ENCODE measurements at places on chromosomes 1 and 21.

- DNase-seq, result no peak
Measured at GRCh38 chr1:36696261-36696940, 213.7 kb upstream of the CSF3R start.

- no peak for DNase-seq
Measured at GRCh38 chr21:42347601-42348327, 3.0 kb downstream of the TFF2 start.

GRCh38 chr1:28193701-28194161, 17.2 kb upstream of the PTAFR start:
- no peak for DNase-seq

GRCh38 chr1:81699234-81699633, 101.5 kb upstream of the ADGRL2 start:
- peak; percentile 63 for DNase-seq

- DNase-seq, result no peak
Measured at GRCh38 chr1:6588128-6588892, 8.5 kb downstream of the ZBTB48 start.

- no peak for DNase-seq
Measured at GRCh38 chr1:112231331-112231730, 164.7 kb upstream of the CTTNBP2NL start.

GRCh38 chr1:162908236-162908635, 47.3 kb upstream of the CCDC190 start:
- no peak for DNase-seq

DNA sequence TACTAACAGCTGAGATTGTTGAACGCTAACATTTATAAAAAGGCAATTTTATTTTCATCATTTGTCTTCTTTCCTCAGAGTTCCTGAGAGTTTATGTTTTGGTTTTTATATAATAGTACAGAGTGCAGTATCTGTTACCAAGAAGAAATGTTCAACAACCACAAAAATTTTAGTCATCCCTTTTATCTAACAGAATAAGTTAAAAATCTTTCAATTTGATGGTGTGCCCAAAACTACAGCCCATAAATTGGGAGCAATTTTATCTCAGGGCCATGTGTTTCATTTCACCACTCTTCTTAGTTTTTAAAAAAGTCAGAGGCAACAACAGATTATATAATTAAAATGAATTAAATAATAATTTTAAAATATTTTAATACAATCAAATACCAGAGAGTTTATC, 37.1 kb downstream of the NEXN start:
- peak; percentile 46 for DNase-seq

DNA sequence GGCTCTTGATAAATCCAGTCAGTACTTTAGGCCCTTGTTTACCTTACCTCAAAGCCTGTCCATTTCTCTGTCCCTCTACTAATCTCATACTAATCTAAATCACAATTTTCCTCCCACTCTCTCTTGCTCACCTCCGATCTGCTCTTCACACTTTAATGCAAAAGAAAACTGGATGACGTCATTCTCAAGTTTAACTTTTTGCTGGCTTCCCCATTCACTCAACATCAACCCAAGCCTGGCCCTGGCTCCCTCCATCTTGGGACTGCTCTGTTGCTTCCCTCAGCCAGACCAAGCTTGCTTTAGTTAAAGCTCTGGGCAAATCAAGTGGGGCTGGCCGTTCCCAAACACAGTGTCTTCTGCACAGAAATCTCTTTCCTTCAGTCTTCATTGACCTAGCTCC, 29.7 kb downstream of the COA6 start:
- no peak for DNase-seq

GRCh38 chr21:28485301-28486022, 507.2 kb downstream of the LTN1 start:
- DNase-seq, result peak; percentile 60

DNA sequence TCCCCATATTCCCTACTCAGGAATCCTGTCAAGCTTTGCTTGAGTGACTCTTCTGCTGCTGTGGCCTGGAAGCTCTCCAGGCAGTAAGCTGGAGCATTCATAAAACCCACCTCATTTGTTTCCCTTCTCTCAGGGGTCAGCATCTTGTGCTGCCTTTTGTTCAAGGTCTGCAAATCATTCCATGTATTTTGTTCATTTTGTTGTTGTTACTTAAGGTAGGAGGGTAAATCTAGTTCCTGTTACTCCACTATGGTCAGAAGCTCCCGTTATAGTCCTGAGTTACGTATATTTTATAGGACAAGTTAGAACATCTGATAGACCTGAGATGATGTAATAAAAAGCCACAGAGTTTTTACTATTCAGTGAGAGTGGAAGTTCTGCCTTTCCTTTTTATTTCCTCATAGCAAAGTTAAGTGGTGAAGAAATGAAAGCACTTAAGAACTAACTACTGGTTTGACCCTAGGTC, 9.9 kb downstream of the SYNJ1 start:
- DNase-seq, result peak; percentile 40

DNA sequence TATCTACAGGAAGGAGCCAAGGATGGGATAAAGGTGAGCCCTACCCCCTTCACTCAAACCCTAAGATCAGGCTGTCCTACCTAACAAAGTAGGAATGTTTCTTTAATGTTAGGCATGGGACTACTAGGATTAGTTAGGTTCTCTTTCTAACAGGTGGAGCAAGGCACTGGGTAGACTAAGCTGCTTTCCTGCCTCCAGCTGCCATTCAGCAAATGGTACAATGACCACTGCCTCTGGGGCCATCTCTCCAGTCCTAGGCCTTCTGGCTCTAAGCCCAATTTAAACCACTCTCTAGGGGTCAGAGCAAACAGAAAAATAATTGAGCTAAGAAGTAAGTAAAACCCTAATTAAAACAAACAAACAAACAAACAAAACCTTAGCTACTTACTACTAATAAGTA, 15.7 kb upstream of the IPO9 start:
- DNase-seq, result no peak

DNA sequence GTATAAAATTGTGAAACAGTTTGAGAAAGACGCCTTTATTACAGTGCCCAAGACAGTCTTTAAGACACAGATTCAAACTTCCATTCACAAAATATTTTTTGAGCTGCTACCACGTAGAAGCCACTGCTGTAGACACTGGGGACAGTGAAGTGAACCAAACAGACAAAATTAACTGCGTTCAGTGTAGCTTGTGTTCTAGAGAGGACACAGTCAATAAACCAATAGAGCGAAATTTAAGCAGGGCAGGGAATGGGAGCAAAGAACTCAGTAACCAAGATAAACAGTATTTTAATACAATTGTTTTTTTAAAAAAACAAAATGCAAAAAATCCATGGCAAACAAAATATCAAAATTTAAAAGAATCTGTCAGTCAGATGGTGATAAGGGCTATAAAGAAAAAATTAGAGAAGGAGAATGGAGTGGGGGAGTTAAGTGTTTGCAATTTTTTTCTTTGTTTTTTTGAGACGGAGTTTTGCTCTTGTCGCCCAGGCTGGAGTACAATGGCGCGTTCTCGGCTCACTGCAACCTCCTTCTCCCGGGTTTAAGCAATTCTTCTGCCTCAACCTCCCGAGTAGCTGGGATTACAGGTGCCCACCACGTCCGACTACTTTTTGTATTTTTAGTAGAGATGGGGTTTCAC, 719 bp upstream of the PARS2 start:
- no peak for DNase-seq

DNA sequence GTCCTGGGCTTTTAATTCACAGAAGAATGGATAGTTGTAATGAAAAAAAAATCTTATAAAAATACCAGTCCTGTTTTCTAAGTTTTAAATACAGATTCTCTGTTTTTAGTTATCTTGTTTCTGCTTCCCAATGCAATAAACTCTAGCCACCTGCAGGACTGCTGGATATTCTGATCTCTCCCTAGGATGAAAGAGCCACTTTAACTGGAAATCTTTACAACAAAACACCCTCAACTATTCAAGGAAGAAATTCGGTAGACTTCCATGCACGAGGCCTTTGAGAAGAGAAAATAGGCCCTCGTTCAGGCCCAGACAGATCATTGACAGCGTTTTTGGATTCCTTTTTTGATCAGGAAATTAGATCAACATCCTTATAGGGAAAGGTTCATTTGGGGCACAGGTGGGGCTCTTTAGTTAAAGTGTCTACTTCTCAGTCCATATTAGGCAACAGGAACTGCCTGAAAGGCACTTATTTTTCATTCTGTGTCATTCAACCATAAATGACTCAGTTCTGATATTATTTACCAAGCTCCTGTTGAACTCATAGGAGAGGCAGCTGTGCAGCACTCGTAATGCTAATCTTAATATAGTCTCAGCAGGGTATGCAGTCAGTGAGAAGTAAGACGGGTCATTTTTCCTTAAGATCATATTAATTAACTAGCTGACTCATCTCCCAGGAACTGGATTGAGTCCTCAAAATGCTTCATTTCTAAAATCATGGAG, 71.1 kb upstream of the ERRFI1 start:
- peak; percentile 92 for DNase-seq

DNA sequence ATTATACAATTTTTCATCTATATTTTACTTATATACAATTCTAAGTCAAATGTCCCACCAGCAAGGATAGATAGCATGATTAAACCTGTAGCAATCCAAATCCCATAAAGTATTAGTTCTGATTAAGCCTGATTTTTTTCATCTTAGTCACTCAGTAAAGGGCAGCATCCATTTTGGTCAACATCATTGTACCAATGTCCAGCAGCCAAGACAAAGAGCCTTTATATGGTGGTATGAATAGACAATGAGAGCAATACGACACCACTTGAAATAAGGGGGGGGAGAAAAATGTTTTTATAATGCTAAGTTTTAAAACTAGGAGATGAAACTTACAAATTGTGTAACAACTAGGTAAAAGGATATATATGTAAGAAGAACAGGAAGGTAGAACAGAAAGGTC, 7.4 kb downstream of the ZNF644 start:
- no peak for DNase-seq

DNA sequence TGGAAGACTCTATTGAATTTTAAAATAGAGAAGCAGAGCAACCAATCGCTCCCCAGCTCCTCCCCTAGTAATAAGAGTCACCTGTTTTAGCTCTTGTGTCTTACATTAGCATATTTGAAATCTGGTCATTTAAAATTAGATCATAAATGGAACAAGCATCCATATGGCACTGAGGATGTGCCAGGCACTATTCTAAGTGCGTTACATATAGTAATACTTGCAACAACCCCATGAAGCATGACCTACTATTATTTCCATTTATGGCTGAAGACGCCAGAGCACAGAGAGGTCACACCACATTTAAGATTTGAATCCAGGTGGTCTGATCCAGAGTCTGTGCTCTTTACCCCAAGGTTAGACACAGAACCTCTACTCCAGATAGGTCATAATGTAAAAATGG, 82.0 kb upstream of the HIVEP3 start:
- no peak for DNase-seq

- DNase-seq, result no peak
Measured at GRCh38 chr1:86239894-86240293, 83.3 kb upstream of the COL24A1 start.

DNA sequence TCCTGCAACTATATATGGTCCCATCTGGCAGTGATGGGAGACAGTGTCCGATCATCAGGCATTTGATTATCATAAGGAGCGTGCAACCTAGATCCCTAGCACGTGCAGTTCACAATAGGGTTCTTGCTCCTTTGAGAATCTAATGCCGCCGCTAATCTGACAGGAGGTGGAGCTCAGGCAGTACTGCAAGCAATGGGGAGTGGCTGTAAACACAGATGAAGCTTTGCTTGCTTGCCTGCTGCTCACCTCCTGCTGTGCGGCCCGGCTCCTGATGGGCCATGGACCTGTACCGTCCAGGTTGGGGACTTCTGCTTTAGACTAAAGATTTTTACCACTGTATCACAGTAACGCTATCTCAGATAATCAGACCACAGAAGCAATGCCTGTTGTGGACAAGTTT, 63.8 kb downstream of the TGFB2 start:
- DNase-seq, result no peak

GRCh38 chr1:191910245-191910644, 248.0 kb upstream of the RGS18 start:
- DNase-seq, result no peak

- DNase-seq, result no peak
Measured at GRCh38 chr1:202193614-202194327, at the start of gene LGR6. Gene LGR6 (plus strand): TSS chr1:202193799. CDS start chr1:202193990, 191 bp downstream.

GRCh38 chr1:174413632-174414031, 34.1 kb upstream of the GPR52 start:
- DNase-seq, result no peak

GRCh38 chr1:215971793-215972441, 404.8 kb downstream of the KCTD3 start:
- DNase-seq, result no peak

DNA sequence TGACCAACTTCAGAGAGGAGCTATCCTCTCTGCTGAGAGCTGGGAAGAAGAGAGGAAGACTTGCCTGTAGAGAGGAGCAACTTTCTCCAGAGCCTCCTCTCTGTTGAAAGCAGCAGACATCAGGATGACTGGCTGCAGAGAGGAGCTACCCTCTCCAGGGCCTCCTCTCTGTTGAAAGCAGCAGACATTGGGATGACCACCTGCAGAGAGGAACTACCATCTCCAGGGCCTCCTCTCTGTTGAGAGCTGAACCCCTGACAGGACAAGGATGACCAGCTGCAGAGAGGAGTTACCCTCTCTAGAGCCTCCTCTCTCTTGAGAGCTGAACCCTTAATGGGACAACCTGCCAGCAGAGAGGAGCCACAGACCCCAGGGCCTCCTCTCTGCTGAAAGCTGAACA, 83.0 kb upstream of the GJB5 start:
- DNase-seq, result no peak

DNA sequence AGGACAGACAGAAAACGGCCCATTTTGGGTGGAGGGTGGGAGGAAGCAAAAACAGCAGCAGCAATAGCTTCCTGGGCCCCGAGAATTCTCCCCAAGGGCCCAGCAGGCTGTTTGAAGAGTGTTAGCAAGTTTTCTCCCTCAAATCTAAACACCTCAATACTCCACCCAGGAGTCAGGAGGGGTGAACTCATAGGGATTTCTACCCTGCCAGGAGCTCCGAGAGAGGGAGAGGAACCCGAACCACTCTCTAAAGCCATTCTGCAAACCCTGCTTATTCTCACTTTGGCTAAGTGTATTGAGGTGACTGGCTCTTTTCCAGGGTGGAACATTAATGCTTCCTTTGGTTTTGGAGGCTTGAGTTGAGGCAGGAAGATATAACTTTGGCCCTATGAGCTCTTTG, 55.6 kb upstream of the PPM1J start:
- no peak for DNase-seq

GRCh38 chr1:195898373-195898772, 709.9 kb downstream of the KCNT2 start:
- DNase-seq, result no peak

- no peak for DNase-seq
Measured at GRCh38 chr1:119323216-119323982, 45.2 kb upstream of the HAO2 start.

- no peak for DNase-seq
Measured at GRCh38 chr1:201570886-201571624, 32.1 kb downstream of the NAV1 start.
